Psoas muscle (tissue), 8 donors: ENCODE measurements at places on chromosomes 3 and 15.
A peak's percentile ranks its signal among the peaks of the same experiment; 100 is the strongest.

DNA sequence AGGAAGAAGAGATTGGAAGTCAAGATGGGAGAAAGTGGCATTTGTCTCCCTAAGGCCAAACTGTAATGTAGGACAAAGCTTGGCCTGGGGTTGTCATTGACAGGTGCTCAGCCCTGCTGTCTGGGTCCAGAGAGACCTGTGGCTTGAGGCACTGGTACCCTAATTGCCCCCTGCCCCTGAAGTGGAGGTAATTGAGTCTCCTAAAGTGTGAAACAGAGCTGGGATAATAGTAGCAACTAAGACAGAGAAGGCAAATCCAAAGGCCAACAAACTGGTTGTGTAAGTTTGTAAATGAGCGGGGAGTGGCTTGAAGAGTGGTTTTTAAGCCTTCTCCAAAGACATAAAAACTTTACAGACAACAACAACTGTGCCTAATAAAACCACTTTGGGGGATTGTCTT, 264.2 kb upstream of the ROPN1 start:
- no peak overlapping the region for H3K27ac ChIP-seq
- no peaks in the 10 kb centered on the region for H3K36me3 ChIP-seq
- H3K4me1 ChIP-seq = peaks cover 14% of the 10 kb centered on the region
- DNase-seq = no peak

GRCh38 chr3:53071882-53072431, 26.1 kb upstream of the SFMBT1 start:
- DNase-seq = no peak
- no peaks in the 10 kb centered on the region for H3K27me3 ChIP-seq
- no peak overlapping the region for H3K27ac ChIP-seq
- no peaks in the 10 kb centered on the region for H3K36me3 ChIP-seq
- H3K4me3 ChIP-seq = peak overlapping the region; percentile 81

- no peak overlapping the region for H3K27ac ChIP-seq
- no peaks in the 10 kb centered on the region for H3K27me3 ChIP-seq
- DNase-seq = no peak
- H3K4me1 ChIP-seq = no peaks in the 10 kb centered on the region
These were observed 27.0 kb downstream of the SLC30A4 start for GRCh38 chr15:45495588-45495987.

- no peak overlapping the region for H3K4me3 ChIP-seq
- no peaks in the 10 kb centered on the region for H3K4me1 ChIP-seq
These were observed 71.0 kb upstream of the ZBED2 start for GRCh38 chr3:111666041-111666735.

DNA sequence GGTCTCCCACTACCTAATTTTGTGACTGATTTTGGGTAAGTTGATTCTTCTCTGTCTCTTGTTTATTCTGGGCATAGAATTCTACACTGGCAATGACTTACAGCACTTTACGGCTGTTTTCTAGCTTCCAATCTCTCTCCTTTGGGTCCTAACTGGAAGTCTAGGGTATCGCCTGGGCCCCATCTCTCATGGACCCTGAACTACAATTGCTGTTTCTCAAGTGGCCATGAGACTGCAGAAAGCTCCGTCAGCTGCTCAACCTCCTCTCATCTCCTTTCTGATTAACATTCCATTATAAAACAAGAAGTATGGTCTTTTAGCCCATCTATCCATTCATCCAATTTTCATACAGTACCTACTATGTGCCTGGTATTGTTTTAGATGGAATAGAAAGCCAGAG, 4.4 kb upstream of the PXYLP1 start:
- no peak overlapping the region for H3K4me3 ChIP-seq
- no peaks in the 10 kb centered on the region for H3K36me3 ChIP-seq
- no peaks in the 10 kb centered on the region for H3K27me3 ChIP-seq
- peaks cover 2% of the 10 kb centered on the region for H3K4me1 ChIP-seq

- peak within 1 kb of the TSS; percentile 79 for H3K27ac ChIP-seq
- H3K4me3 ChIP-seq = peak within 1 kb of the TSS; percentile 74
- DNase-seq = peak; percentile 43
These were observed at the start of gene GADL1 for GRCh38 chr3:30894521-30895251. TSS of gene GADL1 (minus strand) at chr3:30894661. CDS start at chr3:30894614, 47 bp downstream.

- H3K4me3 ChIP-seq = no peak overlapping the region
- no peak overlapping the region for H3K27ac ChIP-seq
- H3K27me3 ChIP-seq = no peaks in the 10 kb centered on the region
- no peaks in the 10 kb centered on the region for H3K36me3 ChIP-seq
- peaks cover 40% of the 10 kb centered on the region for H3K4me1 ChIP-seq
These were observed 420.0 kb downstream of the LPP start for GRCh38 chr3:188573956-188574355.

GRCh38 chr3:159234306-159234705, 432.5 kb downstream of the MFSD1 start:
- no peaks in the 10 kb centered on the region for H3K27me3 ChIP-seq
- H3K4me1 ChIP-seq = no peaks in the 10 kb centered on the region
- no peak for DNase-seq
- no peaks in the 10 kb centered on the region for H3K36me3 ChIP-seq

GRCh38 chr3:38039899-38040261, 872 bp downstream of the DLEC1 start:
- peak; percentile 44 for DNase-seq
- no peaks in the 10 kb centered on the region for H3K4me1 ChIP-seq
- peak overlapping the region; percentile 64 for H3K4me3 ChIP-seq
- H3K27ac ChIP-seq = no peak overlapping the region
- no peaks in the 10 kb centered on the region for H3K36me3 ChIP-seq

DNA sequence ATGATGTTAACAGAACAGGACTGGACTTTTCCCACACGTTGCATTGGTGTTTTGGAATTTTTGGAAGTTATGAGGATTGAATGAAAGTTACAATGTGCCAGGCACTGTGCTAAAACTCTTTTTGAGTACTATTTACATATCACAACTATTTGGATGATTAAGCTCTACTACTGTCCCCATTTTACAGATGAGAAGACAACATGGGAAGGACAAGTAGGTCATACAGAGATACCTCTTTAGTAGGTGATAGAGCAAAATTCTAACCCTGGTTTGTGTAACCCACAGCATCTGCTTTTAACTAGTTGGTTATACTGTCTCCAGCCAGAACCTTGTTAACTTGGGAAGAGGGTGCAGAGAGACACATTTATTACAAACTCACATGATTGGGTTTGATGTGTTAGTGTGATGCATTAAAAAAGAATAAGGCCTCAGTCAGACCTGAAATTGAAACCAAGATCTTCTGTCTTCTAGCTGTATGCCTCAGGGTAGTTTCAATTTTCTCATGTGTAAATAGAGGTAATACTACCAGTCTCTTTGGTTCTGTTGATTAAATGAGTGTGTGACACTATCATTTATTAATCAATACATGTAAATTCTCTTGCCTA, 1.4 kb downstream of the NDUFB4 start:
- H3K36me3 ChIP-seq = peaks cover 48% of the 10 kb centered on the region
- peaks cover 28% of the 10 kb centered on the region for H3K4me1 ChIP-seq
- peak overlapping the region; percentile 71 for H3K4me3 ChIP-seq
- DNase-seq = no peak
- peak overlapping the region; percentile 81 for H3K27ac ChIP-seq
- H3K27me3 ChIP-seq = no peaks in the 10 kb centered on the region

DNA sequence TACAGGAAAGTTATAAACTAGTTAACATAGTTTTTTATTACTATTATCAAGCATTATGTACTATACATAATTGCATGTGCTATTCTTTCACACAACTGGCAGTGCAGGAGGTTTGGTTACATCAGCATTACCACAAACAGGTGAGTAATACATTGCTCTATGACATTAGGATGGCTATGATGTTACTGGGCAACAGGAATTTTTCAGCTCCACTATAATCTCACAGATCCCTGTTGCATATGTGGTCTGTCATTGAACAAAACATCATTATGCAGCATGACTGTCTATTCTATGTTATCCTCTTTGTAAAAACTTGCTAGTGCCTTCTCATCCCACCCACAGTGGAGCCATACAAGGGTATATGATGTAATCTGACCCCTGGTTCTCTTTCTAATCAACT, 36.5 kb upstream of the PDZRN3 start:
- no peaks in the 10 kb centered on the region for H3K4me1 ChIP-seq
- DNase-seq = no peak
- H3K27me3 ChIP-seq = no peaks in the 10 kb centered on the region
- H3K27ac ChIP-seq = no peak overlapping the region
- H3K36me3 ChIP-seq = no peaks in the 10 kb centered on the region

- H3K36me3 ChIP-seq = no peaks in the 10 kb centered on the region
- peaks cover 17% of the 10 kb centered on the region for H3K4me1 ChIP-seq
- H3K27ac ChIP-seq = no peak within 1 kb of the TSS
- no peak for DNase-seq
- H3K27me3 ChIP-seq = peaks cover 37% of the 10 kb centered on the region
These were observed at the start of gene KCNMB2 for GRCh38 chr3:178536211-178537079. TSS of gene KCNMB2 (plus strand) at chr3:178536436.

- peak; percentile 18 for DNase-seq
- peaks cover 16% of the 10 kb centered on the region for H3K4me1 ChIP-seq
- no peaks in the 10 kb centered on the region for H3K27me3 ChIP-seq
- no peaks in the 10 kb centered on the region for H3K36me3 ChIP-seq
These were observed 3.3 kb upstream of the ADAMTS9 start for GRCh38 chr3:64691051-64691450.

GRCh38 chr3:58358092-58358491, 25.4 kb downstream of the PXK start:
- H3K36me3 ChIP-seq = no peaks in the 10 kb centered on the region
- no peak overlapping the region for H3K27ac ChIP-seq
- no peaks in the 10 kb centered on the region for H3K27me3 ChIP-seq
- H3K4me3 ChIP-seq = no peak overlapping the region
- DNase-seq = no peak

DNA sequence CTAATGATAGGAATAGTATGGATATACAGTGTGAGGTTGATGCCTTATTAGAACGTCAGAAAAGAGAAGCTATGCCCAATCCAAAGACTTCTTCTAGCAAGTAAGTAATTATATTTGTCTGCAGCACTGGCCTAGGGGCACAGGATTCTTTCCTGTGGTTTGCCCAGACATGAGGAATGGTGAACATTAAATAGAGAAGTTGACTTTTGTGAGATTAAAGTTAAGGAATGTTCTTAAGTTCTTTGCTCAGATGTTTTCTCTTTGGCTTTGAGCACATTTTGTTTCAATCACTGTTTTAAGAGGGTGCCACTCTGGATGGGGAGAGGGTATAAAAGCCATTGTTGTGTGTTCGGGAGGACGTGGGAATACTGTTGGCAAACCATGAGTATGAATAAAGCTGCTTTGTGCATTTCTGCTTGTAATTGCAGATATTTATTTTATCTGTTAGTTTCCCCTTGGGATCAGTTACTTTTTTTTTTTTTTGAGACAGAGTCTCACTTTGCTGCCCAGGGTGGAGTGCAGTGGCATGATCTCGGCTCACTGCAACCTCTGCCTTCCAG, 8.3 kb downstream of the KIF23 start:
- no peak overlapping the region for H3K4me3 ChIP-seq
- DNase-seq = no peak
- H3K27ac ChIP-seq = no peak overlapping the region
- H3K4me1 ChIP-seq = no peaks in the 10 kb centered on the region
- no peaks in the 10 kb centered on the region for H3K36me3 ChIP-seq
- H3K27me3 ChIP-seq = no peaks in the 10 kb centered on the region

GRCh38 chr3:73547427-73548248, 77.1 kb downstream of the PDZRN3 start:
- peak overlapping the region; percentile 48 for H3K27ac ChIP-seq
- no peak for DNase-seq
- H3K36me3 ChIP-seq = no peaks in the 10 kb centered on the region
- no peaks in the 10 kb centered on the region for H3K27me3 ChIP-seq

GRCh38 chr3:40237889-40238571, 71.5 kb upstream of the EIF1B start:
- DNase-seq = no peak
- H3K4me3 ChIP-seq = no peak overlapping the region
- no peaks in the 10 kb centered on the region for H3K4me1 ChIP-seq
- no peaks in the 10 kb centered on the region for H3K27me3 ChIP-seq
- no peak overlapping the region for H3K27ac ChIP-seq

DNA sequence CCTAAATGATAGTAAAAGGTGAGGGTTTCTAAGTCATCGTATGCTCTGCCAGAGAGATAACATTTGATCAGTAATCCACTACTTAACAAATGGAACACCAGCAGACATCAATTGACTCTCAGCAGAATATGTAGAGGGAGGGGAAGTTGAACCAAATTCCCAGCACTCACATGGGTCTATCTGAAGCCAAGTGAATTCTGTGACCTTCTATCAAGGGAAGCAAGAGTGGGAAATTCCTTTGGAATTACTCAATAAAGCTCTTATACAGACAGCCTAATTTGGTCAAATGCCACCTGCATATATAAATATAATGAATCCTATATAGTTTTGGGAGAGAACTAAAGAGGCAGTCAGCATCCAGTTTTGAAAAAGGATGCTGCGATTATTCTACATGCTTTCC, 15.8 kb upstream of the KCNMB2 start:
- no peak overlapping the region for H3K27ac ChIP-seq
- no peak for DNase-seq
- H3K36me3 ChIP-seq = no peaks in the 10 kb centered on the region
- H3K27me3 ChIP-seq = no peaks in the 10 kb centered on the region

DNA sequence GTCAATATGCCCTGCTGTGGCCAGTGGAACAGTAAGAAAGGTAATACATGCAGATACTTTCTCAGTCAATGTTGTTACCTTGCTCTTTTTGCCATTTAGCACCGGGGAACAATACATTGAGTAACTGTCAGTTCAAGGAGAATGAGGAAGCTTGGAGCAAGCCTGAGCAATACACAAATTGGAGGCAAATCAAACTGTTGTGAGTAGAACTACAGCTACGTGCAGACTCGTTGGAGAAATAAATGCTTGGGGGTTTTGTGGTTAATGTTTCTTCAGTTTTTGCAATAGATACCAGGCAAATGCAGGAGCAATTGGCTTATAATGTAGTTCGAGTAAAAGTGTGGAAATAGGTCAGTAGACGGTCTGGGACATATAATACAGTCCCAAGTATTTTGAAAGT, 587.3 kb upstream of the ROBO1 start:
- H3K36me3 ChIP-seq = no peaks in the 10 kb centered on the region
- H3K4me3 ChIP-seq = no peak overlapping the region
- H3K27me3 ChIP-seq = no peaks in the 10 kb centered on the region
- DNase-seq = no peak
- H3K4me1 ChIP-seq = no peaks in the 10 kb centered on the region
- H3K27ac ChIP-seq = no peak overlapping the region

- H3K4me1 ChIP-seq = no peaks in the 10 kb centered on the region
- H3K4me3 ChIP-seq = no peak overlapping the region
- H3K27ac ChIP-seq = no peak overlapping the region
- no peaks in the 10 kb centered on the region for H3K36me3 ChIP-seq
These were observed 6.1 kb upstream of the RPP14 start for GRCh38 chr3:58299839-58300516.

DNA sequence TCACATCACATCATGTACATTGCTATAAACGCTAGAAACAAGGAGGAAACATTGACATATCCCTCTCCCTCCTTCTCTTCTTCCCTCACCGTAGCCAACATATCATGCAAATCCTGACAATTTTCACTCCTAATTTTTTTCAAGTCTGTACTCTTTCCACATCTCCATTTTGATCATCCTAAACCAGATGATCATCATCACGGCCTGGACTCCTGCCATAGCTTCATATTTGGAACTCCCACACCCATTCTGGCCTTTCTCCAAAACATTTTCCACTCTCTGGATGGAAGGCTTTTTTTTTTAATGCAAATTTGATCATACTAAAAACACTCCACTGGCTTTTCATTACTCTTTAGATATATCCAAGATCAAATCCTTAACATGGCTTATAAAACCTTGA, 248.0 kb upstream of the CNTN3 start:
- no peaks in the 10 kb centered on the region for H3K4me1 ChIP-seq
- no peaks in the 10 kb centered on the region for H3K27me3 ChIP-seq
- H3K27ac ChIP-seq = no peak overlapping the region
- no peak overlapping the region for H3K4me3 ChIP-seq
